ENCODE measurements at places on chromosomes 2 and 18.

DNA sequence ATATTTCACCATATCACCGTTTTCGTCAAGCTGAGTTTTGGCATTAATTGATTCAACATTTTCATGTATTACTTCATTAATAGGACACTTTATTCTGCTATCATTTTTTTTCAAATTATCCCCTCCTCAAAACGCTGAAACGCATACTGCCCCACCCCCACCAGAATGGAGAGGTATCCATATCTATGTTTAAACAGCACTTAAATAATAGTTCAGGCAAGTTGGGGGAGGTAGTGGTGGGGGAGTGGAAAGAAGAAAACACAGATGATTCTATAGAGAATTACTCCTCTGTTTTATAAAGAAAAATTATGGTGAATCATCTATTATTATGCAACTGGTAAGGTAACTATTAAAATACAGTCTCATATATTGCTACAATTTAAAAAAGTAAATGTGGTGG is 314.4 kb upstream of the ZEB2 start:
- no peak for DNase-seq

DNA sequence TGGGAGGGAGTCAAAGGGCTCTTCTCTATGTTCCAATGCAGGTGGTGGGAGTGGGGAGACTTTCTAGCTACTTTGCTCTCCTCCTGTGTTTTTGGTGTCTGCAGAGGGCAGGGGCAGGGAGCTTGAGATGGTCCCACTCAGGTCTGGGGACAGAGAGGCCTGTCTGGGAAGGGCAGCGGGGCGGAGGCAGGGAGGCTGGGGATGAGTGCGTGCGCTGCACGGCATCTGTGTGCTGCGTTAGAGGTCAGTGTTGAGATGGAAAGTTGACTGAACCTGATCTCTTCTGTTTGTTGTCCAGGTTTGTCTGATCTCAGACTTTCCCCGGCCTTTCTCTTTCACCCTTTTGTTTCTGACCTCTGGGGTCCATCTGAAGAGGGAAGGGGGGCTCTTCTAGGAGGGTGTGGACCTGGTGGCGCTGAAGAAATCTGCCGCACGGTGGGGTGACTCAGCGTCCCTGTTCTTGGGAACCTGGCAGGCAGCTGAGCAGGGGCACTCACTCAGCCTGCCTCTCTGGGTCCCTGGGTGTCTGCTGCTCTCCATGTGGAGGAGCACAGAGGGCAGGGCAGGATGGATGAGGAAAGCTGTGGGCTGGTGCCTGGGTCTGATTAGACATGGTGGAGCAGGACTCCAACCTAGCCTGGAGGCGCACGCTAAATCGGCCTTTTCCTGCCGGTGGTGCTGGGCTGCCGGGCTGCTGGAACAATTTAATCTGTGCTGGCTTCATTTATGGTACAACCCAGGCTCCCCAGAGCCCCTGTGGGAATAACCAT is 24.1 kb downstream of the IGFBP2 start:
- no peak for DNase-seq

DNA sequence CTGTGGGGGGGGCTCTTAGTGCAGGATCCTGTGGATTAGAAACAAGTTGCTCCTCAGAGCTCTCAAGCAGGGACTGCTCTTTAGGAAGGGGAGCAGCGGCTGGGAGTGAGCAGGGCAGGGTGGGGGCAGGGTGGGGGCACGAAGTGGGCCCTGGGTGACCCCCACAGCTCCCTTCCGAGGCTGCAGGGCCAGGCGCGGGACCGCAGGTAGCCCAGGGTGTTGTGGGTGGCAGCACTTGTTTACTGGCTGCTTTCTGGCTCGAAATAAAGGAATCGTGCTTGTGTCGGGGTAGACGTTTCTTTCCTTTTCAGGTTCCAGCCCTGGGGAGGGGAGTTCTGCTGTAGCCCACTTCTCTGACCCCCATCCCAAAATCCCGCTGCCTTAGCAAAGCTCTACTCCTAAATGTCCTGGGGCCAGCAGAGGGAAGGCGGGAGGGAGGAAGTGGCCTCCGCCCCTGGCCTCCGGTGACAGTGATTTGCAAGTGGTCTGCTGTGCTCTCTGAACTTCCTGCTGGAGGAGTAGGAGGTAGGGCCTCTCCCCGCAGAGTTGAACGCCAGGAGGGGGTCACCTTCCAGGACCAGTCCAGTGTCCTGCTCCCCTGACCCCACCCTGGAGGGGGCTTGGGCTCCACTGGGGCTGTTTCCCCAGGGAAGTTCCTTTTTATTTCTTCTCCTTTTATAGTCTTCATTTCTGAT is 8.3 kb downstream of the NEU4 start:
- DNase-seq = peak; percentile 26

GRCh38 chr2:158894572-158894971 is 73.9 kb upstream of the TANC1 start:
- DNase-seq = no peak

- peak; percentile 36 for DNase-seq
Measured at GRCh38 chr2:206084870-206085741, 868 bp downstream of the INO80D start.

DNA sequence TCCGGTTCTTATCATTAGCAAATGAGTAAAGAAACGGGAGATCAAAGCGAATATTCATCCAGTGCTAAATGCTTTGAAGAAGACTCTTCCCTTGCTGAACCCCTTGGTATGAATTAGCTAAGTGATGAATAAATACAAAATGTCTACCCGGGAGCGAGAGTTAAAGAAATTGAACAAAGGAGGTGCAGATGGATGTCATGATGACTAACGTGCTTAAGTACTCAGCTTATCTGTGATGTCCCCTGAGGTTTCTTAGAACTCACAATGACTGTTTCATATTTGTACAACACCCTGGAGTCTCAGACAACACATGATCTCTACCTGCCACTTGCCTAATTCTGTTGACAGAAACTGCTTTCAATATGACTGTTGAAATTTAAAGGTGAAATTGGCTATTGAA is 148.5 kb downstream of the TMEM200C start:
- no peak for DNase-seq

- no peak for DNase-seq
Measured at GRCh38 chr2:14011190-14011589, 621.3 kb upstream of the LRATD1 start.

- DNase-seq = no peak
Measured at GRCh38 chr2:45627911-45628310, 16.8 kb upstream of the SRBD1 start.

GRCh38 chr2:198191651-198192050 is 387.3 kb downstream of the PLCL1 start:
- no peak for DNase-seq

DNA sequence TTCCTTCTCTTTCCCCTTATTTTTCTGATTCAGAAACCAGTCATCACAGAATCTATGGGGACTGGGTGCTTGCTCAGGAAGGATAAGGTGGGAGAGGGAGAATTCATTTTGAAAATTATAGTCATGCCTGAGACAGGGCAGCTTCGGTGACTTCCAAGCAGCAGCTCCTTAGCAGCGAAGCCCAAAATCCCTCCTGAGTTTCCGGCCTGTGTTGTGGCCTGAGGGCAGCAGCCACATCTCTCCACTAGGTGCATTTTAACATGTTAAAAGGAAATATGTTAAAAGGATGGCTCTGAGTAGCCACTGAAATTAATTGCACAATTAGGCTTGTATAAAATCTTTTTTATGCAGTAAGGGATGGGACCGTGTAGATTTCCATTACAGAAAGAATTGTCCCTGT is 207.0 kb upstream of the RAB12 start:
- DNase-seq = no peak

- peak; percentile 91 for DNase-seq
Measured at GRCh38 chr2:219530048-219530963, 13.3 kb downstream of the CHPF start.

DNA sequence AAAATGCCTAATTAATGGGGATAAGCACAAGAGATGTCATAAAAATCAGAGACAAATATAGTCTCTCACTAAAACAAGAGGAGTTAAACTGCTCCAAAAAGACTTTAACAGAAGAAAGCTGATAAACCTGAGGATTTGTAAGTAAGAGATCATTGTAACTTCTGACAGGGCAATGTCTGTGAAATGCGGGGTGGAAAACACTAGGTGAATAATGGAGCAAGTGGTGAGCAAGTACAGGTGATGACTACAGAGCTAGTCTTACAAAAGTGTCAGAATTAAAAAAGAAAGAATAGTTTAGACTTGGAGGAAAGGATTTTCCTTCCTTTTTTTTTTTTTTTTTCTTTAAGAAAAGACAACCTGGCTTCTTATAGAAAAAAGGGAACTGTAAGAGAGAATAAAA is 22.7 kb downstream of the ATAD2B start:
- DNase-seq = no peak

- no peak for DNase-seq
Measured at GRCh38 chr18:40907842-40908241, 1047.2 kb upstream of the PIK3C3 start.

DNA sequence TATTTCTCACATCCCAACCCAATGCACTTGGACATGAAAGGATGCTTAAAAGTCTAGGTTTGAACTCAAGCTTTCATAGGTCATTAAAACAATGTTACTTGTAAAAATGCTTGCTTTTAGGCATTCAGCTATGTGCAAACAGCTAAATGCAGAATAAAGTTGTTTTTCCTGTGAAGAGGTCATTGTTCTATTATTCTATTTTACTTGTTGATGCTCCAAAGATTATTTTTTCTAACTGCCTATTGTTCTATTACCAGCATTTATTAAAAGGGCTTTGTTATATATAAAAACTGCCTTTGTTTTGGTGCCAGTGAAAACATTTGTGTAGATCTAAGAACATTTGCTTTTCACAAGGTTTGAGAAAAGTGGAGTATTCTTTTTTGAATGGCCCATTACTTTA is 49.4 kb downstream of the TMEM178A start:
- DNase-seq = no peak

- DNase-seq = no peak
Measured at GRCh38 chr18:37330173-37330572, 235.4 kb downstream of the CELF4 start.

GRCh38 chr2:27647289-27647688 is 16.1 kb downstream of the SUPT7L start:
- no peak for DNase-seq

- no peak for DNase-seq
Measured at GRCh38 chr2:66164470-66164869, 270.5 kb upstream of the MEIS1 start.

DNA sequence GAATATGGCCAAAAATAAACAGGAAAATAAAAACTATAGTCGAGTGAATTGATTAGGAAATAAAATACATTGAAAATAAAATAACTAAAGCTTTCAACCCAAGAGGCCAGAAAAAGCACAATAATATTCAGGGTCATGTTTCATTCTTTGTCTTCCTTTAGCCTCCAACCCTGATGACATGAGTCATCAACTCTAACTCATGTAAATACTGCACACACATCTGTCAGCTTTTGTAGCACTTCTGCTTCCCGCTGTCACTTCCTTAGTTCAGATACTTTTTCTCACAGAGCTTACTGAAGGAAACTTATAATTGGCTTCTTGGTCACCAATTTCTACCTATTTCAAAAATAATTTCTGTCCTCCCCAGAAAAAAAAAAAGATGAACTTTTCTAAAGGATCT is 112.8 kb downstream of the UPP2 start:
- DNase-seq = no peak

- no peak for DNase-seq
Measured at GRCh38 chr2:179272406-179273192, 8.0 kb upstream of the SESTD1 start.

- DNase-seq = no peak
Measured at GRCh38 chr2:210440206-210440605, 36.4 kb downstream of the LANCL1 start.

- DNase-seq = no peak
Measured at GRCh38 chr2:142536492-142536891, 341.0 kb upstream of the KYNU start.

DNA sequence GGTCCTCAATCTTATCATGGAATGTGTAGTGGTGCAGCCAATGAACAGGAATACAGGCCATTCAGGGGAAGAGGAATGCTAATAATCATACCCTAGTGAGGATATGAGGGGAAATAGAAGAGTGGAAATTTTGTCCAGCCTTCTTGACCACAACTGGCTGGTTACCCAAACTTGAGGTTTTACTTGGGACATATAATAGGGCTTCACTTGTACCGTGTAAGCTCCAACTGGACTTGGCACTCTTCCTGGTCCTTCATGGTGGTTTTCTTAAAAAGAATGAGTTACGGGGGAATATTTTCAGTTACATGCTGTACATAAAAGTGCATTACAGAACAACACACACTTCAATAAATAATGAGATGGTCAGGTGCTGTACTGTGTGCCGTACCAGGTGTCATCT is 234.9 kb upstream of the RASGRP3 start:
- DNase-seq = no peak

- DNase-seq = no peak
Measured at GRCh38 chr2:208112969-208113368, 11.4 kb downstream of the CRYGD start.

DNA sequence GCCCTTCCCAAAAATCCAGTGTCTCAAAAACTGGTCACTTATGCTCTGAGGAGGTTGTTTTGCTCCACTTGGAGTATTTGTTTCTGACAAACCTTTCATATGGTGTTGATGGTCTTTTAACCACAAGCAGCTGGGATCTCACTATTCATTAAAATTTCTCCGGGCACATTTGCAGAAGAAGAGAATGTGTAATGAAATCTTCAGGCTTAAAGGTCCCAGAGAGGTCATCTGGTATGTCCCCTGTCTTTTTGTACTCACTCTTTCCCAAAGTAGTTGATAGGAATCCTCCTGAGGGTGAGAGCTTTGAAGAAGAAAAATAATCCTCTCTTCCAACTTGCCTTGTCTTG is 430.8 kb downstream of the SETBP1 start:
- no peak for DNase-seq

GRCh38 chr2:212911011-212911410 is 240.4 kb downstream of the IKZF2 start:
- no peak for DNase-seq

DNA sequence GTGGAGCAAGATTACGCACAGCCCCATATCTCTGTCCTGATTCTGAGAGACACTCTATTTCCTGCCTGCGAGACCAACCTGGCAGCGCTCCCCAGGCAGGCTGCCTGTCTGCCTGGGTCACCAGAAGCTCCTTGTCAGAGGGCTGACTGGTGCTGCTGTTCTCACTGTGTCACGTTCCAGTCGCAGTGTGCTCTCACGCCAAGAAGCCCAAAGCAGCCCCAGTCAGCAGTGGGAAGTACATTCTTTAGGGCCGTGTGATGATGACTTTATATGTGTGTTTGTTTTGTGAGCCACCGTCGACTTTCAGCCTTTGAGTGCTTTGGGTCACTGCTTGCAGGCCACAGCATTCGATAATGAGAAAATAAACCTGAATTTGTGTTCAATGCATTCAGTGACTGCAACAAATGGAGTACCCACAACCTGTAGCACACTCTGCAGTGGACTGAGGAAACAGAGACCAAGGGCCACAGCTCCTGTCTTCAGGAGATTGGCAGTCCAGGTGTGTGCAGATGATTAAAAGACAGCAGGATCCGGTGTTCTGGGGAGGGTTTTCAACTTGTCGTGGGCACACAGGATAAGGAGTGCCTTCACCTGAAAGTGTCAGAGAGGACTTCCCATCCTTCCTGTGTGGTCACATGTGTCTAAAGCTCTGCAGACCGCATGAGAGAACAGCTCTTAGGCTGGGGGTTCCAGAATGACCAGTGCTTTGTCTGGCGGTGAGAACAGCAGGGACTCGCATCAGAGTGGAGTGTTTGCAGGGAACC is 4.8 kb downstream of the TNFRSF11A start:
- DNase-seq = no peak

Data from mesothelial cell of epicardium (in vitro differentiated cells).